ENCODE measurements at places on chromosomes 13 and 19.

GRCh38 chr13:25906191-25906661 lies 145.6 kb downstream of the SHISA2 start:
- DNase-seq: no peak

DNA sequence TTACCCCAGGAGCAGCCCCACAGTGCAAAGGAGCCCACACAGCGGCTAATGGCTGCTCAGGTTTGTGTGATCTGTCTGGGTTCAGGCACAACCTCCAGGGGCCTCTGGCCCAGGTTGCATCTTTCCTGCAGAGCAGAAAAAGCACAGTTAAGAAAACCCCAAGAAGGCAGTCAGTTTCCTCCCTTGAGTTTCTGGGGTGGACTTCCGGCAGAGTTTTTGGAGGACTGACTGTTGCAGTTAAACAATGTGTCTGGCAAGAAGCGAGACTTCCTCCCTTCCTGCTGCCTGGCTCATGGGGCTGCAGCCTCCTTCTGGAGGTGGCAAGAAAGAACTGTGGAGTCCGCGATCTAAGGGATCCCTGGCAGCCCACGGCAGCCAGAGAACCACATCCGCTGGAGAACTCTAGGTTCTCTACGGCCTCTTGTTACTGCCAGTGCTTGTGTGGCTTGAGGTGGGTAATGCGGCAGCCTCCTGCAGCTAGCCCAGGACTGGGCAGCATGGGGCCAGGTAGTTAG lies 114.4 kb downstream of the ZDHHC20 start:
- DNase-seq: peak; percentile 62

DNA sequence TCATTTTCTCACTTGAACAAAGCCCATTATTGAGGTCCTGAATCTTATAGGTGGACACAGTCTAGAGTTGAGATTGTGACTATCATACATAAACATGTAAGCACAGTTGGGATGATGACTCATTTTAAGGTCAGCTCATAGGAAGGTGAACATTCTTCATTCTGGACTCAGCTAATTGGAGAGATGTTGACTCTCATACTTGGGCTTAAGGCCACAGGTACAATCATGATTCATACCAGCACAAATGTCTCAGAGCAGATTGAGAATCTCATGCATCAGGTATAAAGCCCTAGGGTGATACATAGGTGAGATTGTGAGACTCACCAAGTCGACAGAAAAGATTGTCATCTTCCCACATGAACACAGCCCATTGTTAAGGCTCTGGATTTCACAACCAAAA lies 62.3 kb upstream of the ZNF724 start:
- no peak for DNase-seq

- no peak for DNase-seq
Observed at GRCh38 chr19:36152019-36152351, 262 bp downstream of the COX7A1 start.

GRCh38 chr19:30263830-30264381 lies 108.3 kb upstream of the ZNF536 start:
- no peak for DNase-seq

DNA sequence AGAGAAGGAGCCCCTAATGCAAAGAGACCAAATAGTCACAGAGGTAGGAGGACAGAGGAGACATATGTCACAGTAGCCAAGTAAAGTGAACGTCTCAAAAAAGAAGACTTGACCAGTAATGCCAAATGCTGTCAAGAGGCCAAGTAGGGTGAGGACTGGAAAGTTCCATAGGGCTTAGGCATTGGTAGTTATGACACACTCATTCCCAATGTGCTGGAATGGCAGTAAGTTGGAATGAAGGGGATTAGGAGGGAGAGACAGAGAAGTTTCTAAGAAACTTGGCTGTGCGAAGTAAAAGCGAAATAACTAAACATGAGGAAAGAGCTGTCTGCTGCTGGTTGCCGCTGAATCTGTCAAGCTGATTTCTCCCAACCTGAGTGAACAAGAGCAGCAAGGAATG lies 14.9 kb upstream of the FRY start:
- DNase-seq: no peak

GRCh38 chr19:11538232-11539036 lies at the start of gene CNN1:
Gene CNN1 (plus strand): TSS chr19:11538851. CDS start chr19:11538928, 77 bp downstream.
- DNase-seq: peak; percentile 49

DNA sequence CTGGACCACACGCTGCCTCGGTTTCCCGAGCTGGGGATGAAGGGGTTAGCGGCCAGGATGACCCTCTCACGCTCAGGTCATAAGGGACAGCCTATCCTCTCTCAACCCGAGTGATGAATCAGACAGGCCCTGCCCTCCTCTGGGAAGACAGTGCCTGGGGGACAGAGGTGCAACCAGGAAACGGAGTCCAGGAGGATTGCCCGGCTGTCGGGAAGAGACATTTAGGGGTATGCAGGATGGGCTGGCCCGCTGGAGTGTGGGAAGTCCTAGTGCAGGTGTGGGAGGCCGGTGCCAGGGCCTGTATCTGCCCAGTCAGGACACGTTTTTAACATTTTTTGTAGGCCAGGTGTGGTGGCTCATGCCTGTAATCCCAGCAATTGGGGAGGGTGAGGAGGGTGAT lies 8.3 kb downstream of the LSM7 start:
- no peak for DNase-seq

- peak; percentile 50 for DNase-seq
Observed at GRCh38 chr19:11092181-11092538, 2.9 kb downstream of the LDLR start.

DNA sequence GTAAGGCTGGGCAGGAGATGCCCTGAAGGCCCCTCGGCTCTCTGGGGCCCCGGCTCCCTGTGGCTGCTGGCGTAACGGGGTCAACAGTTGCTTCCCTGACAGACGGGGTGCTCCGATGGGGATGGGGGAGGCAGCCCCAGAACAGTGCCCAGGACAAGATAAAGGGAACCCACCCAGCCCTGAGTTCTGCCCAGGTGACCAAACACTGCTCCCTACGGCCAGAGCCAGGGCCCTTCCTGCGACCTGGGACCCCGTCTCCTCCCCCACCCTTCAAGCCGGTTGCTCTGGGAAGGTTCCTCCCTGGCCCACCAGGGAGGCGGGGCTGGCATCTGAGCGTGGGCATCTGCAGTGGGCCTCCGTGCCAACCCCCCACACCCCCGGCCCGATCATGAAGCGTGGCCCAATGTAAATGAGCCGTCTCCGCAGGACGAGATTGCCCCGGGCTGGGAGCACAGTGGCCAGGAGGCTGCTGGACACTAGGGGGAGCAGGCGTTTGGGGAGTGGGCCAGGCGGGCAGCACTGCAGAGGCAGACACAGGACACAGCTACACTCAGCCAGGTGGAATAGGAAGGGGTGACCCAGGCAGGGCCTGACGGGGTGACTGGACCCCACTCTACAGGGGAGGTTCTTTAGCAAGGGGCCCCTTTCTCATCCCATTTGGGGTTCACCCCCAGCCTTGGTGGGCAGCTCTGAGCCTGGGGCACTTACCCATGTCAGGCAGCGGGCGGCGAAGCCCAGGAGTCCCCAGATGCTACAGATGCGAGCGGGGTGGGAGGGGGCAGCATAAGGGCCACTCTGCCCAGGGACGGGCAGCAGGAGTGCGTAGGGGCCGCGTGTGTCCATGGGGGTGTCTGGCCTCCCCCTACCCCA lies 1.2 kb upstream of the NKPD1 start:
- peak; percentile 30 for DNase-seq

DNA sequence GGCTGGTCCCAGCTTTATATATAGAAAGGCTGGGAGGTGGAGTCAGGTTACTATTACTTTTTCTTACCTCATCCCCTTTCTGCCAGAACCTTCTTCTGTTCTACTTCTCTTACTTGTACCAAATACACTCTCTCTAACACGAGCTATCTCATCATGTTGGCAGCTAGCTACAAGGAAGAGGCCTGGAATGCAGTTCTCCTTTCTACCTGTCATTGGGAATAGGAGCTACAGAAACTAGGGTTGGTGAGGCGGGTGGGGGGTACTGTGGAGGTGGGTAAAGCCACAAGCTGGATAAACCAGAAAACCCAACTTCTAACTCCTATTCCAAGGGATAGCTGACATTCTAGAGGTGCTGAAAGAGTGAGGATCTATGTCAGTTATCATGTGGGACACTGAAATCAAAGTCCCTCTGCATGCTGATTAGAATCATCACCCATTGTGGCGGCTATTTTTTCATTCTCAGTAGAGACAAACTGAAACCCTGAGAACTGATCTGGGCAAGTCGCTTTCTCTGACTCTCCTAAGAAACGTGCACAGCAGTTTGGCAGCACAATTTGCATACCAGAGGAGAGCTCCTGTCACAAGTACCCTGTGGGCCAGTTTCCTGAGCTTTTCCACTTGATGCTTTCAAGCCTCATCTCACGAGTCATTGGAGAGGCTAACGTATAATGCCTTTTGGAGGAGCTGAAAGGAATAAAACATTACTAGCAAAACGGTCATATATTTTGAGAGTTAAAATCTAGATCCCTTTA lies 358.1 kb downstream of the ENOX1 start:
- DNase-seq: no peak

DNA sequence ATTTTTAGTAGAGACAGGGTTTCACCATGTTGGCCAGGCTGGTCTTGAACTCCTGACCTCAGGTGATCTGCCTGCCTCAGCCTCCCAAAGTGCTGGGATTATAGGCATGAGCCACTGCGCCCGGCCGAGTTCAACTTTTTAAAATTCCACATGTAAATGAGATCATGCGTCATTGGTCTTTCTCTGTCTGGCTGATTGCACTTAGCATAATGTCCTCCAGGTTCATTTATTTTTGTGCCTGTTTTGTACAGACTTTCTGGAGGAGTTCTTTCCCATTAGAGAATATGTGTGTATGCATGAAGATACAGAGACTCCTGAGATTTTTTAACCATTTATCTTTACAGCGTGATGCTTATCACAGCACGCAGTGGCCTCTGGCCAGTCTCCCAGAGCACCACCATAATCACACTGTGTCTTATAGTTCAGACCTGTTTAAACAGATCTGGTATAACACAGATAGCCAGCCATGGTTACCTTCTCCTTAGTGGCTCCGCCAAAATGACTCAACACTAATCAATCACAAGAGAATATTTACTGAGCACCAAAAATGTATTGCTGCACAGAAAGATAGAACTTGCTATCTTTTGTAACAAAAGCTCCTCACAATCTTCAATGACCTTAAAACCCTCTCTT lies 11.4 kb upstream of the STARD13 start:
- peak; percentile 63 for DNase-seq

GRCh38 chr19:55005684-55006488 lies 32.2 kb downstream of the GP6 start:
- peak; percentile 91 for DNase-seq

- DNase-seq: peak; percentile 52
Observed at GRCh38 chr13:33285420-33286124, at the start of gene STARD13. Gene STARD13 (minus strand): TSS chr13:33285755. CDS start chr13:33285638, 117 bp downstream.

DNA sequence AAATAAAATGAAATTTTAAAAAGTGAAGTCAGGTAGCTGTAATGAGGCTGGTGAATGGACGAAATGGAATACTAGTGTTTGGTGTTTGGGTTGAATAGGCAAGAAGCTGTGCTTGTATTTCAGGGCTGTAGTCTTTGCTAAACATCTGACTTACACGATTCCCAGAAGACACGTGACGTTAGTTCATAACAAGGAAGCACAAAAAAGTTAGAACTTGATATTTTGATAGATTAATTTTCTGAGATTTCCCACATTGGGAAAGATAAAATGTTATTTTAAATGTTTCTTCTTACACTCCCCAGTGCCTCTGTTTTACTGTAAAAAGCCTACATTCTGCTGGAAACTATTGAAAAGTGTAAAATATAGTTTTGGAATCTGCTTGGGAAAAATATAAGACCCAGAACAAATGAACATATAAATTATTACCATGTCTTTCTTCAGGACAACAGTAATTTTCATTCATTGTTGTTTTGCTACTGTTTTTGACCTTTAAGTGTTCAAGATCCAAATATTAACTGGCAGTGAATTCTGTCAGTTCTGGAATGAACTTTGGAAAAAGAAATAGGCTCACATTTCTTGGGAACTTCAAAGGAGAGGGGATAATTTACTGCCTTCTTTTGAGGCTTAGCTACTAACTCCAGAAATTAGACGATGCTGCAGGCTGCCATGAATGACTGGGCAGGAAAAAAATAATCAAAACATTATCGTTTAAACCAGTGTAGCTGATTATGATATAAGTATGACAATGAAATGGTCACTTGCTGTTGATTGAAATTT lies 241.3 kb downstream of the SLITRK6 start:
- no peak for DNase-seq

- peak; percentile 38 for DNase-seq
Observed at GRCh38 chr19:6720369-6721137, at the start of gene C3. Gene C3 (minus strand): TSS chr19:6720650. CDS start chr19:6720589, 61 bp downstream.

- peak; percentile 8 for DNase-seq
Observed at GRCh38 chr13:81610644-81611043, 1269.7 kb upstream of the SPRY2 start.

DNA sequence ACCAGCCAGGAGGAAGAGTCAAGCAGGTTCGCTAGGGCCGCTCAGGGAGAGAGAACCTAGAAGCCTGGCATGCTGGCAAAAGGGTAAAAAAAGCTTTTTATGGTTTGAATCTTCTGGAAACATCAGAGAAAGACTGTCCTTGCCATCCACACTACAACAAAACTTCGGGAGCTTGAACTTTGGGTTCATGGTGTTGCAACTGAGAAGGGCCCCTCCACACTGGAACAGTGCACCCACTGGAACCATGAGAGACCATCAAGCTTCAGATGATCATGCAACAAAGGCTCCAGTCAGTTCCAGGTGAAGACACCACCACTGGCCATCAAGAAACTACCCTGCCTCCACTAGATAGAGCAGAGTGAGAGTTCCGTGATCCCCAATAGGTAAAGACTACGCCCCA lies 170.1 kb downstream of the RGCC start:
- DNase-seq: no peak

DNA sequence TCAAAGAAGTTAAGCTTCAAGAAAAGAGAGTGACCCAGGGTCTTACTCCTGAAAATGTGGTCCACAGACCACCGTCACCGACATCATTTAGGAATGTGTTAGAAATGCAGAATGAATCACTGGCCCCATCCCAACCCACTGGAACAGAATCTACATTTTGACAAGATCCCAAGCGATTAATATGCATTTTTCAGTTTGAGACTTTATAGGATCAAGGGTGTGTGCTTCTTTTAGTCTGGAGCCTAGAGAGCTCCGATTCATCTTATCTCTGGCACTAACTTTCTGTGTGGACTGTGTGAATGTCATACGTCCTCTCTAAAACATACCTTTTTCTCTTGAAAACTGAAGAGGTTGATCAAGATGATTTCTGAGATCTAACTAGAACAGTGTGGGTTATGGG lies 484.8 kb downstream of the MYO16 start:
- DNase-seq: no peak

DNA sequence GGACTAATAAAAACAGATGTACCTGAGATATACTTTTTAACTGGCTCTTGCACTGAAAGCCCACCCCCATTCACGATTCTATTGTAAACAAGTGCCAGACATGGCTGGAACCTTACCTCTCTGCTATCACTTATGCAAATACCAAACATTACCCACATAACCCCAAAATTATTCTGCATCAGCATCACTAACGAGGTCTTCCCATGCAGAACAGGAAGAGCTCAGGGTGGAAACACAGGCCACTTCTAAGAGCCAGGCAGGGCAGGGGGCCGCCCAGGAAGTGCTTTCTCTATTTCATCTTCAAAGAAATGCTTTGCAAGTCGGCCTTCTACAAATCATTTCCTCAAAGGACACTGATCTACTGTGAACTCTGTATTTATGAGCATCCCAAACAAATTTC lies 7.3 kb downstream of the IRS2 start:
- DNase-seq: no peak

- no peak for DNase-seq
Observed at GRCh38 chr13:100508455-100508854, 80.1 kb downstream of the GGACT start.

- no peak for DNase-seq
Observed at GRCh38 chr13:97179501-97179900, 42.6 kb upstream of the MBNL2 start.

Data from hematopoietic multipotent progenitor cell treated with erythropoietin and hydrocortisone succinate and interleukin-3 and kit ligand, for 4 days (in vitro differentiated cells).